ENCODE measurements at places on chromosomes 7 and 10. TPM values are rescaled to one million over a fixed set of nuclear protein-coding genes. Genes with fewer than 3 reads are reported as not detected.

Gene FRAT1
- total RNA-seq = 2.6 TPM

Gene SPDYE6
- not detected for total RNA-seq

DNA sequence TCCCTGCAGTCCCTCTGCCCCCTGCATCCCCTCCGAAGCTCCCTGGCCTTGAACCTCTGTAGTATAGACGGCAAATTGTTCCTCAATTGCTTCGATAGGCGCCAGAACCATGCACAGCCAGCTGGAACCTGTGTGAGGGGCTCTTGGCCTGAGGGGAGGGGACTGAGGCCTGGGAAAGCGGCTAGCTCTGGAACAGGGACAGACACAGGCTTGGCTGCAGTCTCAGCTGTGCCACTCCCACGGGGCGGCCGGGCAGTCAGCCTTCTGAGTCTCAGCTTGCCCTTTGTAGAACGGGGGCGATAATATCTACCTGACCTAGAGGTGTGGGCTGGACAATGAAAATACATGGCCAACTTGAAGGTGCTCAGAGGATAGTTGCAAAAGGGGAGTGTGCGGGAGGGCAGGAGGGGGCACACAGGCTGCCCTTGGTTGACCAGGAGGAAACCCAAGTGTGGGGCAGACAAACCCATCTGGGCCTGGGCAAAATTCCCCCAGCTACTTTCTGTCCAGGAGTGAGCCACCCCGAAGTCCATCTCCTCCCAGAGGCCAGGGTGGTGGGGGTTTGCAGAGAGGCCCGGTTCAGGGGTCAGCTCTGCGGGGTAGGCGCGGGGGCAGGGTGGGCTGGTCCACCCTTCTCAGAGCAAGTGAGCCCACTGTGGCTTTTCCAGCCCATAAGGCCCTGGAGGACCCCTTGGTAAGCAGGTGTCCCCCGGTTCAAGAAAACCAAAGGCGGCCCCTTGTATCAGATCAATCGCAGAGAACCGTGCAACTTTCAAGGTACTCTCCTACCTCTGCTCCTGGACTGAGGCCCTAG lies 4.6 kb downstream of the CRYGN start:
- DNase-seq = no peak

GRCh38 chr10:132132421-132132841 lies 54.3 kb upstream of the DPYSL4 start:
- no peak for DNase-seq

DNA sequence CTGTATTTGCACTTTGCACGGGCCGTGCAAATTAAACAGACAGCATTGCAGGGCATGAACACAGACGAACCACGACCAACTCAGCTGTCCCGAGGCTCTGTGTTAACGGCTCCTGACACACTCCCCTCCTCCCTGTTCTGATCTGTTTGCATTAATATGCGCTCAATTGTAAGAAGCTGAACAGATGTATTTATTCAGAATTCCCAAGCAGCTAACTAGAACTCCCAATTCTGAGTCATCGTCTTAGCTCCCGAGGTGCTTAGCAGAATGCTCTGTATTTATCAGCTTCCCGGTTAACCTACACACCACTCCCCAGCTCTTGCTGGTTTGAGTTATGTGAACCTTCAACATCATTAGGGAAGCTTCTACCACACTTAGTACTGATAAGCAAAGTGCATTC lies 286.4 kb downstream of the PTPRN2 start:
- DNase-seq = no peak

GRCh38 chr10:90204956-90205314 lies 503.5 kb downstream of the KIF20B start:
- no peak for DNase-seq

DNA sequence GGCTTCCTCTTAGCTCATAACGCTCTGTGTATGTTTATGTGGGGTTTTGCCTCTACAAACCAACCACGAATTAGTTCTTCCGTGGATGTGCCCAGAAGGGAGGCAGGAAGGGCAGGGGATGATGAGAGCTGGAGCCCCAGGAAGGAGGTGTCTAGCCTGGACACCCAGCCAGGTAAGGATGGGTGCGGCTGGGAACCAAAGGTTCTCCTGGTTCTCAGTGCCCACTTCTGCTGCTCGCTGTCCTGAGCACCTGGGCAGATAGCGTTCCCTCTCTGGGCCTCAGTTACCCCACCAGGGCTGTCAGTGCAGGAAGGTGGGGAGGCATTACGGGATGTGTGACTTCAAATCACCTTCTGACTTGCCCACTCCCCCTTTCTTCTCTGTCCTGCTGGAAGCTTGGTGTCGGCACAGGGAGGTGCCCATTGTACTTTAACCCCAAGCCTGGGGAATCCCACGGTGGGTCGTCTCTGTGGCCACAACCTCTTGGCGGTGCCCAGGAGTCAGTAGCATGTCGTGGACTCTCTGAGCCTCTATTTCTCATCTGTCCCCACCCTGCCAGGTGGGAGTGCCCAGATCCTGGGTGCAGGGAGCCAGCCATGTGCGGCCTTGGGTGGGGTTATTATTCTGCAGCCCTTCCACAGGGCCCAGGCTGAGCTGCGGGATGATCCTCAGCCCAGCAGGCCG lies 18.7 kb upstream of the PCBD1 start:
- no peak for DNase-seq

DNA sequence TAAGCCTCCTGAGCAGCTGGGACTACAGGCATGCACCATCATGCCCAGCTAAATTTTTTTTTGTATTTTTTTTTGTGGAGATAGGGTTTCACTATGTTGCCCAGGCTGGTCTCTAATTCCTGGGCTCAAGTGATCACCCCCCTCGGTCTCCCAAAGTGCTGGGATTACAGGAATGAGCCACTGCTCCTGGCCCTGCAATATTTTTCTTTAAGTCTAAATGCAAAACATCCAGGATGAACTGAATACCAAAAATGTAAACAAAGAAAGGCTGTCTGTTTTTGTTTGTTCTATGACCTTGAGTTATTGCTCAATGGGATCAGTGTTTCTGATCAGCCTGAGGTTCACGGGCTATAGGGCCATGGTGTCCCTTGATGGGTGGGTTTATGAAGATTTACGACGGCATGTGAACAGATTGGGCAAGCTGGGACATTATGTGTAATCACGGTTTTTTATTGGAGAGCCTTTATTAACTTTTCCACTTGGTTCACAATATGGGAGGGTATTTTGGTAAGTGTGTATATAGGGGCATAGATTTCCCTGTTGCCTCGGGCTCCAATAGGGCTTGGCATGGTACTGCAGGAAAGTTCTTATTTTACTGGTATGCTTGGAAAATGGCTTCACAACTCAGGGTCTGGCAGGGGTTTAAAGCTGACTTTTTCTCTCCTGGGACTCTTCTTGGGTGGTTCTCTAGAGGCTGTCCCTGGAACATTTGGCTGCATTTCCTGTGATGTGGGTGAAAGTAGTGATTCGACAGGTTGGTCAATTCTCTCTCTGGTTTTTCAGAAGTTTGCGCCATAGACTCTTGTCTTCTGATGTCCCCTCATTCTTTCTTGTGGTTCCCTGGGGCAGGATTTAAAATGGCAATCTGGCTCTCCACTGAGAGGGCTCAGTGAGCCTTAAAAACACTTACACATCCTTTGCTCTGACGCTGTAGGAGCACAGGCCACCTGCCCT lies 41.6 kb downstream of the MRPS33 start:
- no peak for DNase-seq

GRCh38 chr10:14032406-14032998 lies 298.2 kb downstream of the FRMD4A start:
- DNase-seq = no peak

DNA sequence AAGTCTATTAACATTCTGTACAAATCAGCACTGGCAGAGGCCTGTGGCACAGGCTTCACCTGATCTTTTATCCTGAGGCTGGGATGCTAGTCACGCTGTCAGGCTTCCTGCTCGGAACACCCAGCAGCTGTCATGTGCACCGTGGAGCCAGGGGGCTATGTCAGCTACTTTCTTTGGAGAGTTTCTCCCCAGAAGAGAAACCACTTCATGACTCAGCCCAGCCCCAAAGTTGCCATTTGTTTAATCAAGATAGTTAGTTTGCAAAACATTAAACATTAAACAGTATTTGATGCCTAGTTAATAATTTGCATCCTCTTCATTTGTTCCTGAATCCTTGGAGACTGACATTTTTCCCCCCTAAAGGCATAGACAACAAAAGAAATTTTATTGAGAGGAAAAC lies at the start of gene HABP2:
HABP2 (plus strand) TSS at position 353 of the 400 bp plus-strand sequence. CDS start 69 bp downstream, outside the sequence.
- DNase-seq = peak; percentile 54

GRCh38 chr7:87445897-87446296 lies 29.6 kb downstream of the ABCB4 start:
- no peak for DNase-seq

Gene NKX6-2
- total RNA-seq = not detected

DNA sequence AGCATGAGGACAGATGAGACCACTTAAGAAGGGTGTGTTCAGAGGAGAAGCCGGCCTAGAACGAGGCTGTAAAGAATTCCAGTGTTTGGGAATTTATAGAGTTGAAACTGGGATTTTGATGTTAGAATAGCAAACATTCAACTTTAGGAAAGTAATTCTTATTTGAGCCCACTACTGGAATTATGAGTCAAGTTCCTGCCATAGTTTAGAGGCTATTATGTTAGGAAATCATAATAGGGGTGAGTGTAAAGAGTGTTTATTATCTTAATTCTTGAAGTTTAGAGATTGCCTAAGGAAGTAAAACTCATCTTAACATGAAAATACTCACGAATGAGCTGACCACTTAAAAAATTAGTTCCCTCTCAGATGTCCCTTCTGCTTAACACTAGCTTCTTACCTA lies 2.1 kb downstream of the CBLL1 start:
- DNase-seq = no peak

GRCh38 chr10:96753956-96754355 lies 33.6 kb upstream of the PIK3AP1 start:
- no peak for DNase-seq

- no peak for DNase-seq
Measured at GRCh38 chr7:44056681-44057080, 8.7 kb downstream of the PGAM2 start.

- no peak for DNase-seq
Measured at GRCh38 chr7:135710417-135711138, 17.4 kb downstream of the SLC13A4 start.

- DNase-seq = no peak
Measured at GRCh38 chr10:27391916-27392315, 112.2 kb upstream of the RAB18 start.

Gene GJD4
- total RNA-seq = not detected

- no peak for DNase-seq
Measured at GRCh38 chr7:24108906-24109376, 175.0 kb upstream of the NPY start.

GRCh38 chr10:1124796-1125195 lies 68.6 kb downstream of the WDR37 start:
- no peak for DNase-seq

DNA sequence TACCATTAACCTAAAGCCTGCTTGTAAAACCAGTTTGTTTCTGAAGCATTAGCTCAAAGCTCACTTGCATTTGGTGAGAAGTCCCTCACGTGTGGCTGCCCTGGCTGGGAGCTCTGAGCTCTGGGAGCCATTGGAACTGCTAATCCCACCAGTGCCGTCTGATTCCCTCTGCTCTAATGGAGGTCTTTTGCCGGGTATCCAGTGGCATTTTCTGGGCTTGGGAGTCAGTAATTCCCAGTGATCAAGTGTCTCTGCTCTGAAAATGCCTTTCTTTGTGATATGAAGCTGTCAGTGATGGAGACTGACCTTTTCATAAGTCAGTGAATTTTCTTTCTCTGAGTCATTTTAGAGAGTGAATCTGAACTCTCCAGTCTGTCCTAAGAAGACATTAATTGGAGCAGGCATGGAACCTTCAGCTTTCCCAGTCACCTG lies 36.9 kb upstream of the FAM20C start:
- no peak for DNase-seq

Gene FFAR4
- not detected for total RNA-seq

DNA sequence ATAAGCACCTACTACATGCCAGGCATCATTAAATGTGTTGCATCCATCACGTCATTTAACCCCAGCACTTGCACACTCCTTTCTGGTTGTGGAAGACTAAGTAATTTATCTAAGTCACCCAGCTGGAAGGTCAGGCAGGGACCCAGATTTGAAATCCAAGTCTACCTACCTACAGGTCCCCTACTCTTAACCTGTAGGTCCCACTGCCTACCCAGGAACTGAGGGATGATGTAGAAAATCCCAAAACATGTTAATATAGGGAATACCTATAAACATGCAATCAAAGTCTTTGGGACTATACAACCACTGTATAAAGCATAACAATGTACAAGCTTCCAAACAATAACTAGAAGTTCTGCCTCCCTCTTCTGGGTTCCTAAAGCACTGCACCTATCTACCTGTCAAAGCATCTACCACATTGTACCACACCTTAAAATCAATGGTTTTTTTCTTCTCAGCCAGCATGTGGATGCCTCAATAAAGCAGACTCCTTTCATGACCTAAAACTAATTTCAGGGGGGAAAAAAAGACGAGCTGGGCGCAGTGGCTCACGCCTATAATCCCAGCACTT lies 5.6 kb downstream of the IL6 start:
- no peak for DNase-seq

- no peak for DNase-seq
Measured at GRCh38 chr10:70461397-70462348, 16.9 kb upstream of the PALD1 start.

DNA sequence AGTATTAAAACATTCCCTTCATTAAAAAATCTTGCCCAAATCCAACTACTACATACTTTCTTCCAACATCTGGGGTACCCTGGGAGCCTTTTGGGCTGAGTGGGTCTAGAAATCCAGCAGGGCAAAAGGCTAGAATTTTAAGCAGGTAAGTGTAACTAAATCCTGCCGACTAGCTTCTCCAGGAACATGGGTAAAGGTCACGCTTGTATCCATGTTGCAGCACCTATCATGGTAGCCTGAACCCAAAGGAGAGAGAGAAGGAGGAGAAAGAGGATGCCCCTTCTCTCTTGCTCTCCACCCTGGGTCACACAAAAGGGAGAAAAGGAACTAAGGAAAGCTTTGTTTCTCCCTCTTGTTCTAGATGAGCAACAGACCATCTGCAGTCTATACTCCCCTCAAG lies 53.3 kb downstream of the ZNF680 start:
- DNase-seq = no peak

DNA sequence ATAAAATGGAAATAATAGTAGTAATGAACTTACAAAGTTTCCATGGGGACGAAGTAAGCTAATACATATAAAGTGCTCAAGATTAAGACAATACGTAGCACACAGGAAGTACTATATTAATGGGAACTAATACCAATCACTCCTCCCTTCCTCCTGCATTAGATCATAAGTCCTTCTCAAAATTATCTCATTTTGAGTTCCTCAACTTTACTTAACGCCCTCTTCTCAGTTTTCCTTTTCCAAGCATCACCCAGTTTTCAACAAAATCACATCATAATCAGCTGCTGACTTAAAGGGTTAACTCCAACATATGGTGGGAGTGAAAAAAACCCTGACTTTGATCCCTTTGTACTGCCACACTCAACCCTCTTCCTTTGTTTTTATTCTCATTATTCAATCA lies 24.4 kb downstream of the JMJD1C start:
- DNase-seq = no peak

Gene SPDYE9
- not detected for total RNA-seq

- DNase-seq = no peak
Measured at GRCh38 chr10:36840788-36841187, 284.6 kb upstream of the ANKRD30A start.

Gene CTNNA3
- total RNA-seq = 0.79 TPM

- no peak for DNase-seq
Measured at GRCh38 chr7:51328351-51328801, 11.8 kb upstream of the COBL start.

Gene LARP4B
- total RNA-seq = 64.0 TPM

Gene CALHM3
- not detected for total RNA-seq

- DNase-seq = no peak
Measured at GRCh38 chr7:25126751-25127150, 1.7 kb upstream of the CYCS start.

GRCh38 chr7:28136420-28136819 lies 44.2 kb downstream of the JAZF1 start:
- no peak for DNase-seq

GRCh38 chr7:14739168-14739840 lies 163.2 kb downstream of the DGKB start:
- no peak for DNase-seq

Gene VPS37D
- total RNA-seq = 12.2 TPM

Measured in kidney epithelial cell (primary cell).